HuH-7.5 (cell line): ENCODE measurements at places on chromosomes 3 and 15.

DNA sequence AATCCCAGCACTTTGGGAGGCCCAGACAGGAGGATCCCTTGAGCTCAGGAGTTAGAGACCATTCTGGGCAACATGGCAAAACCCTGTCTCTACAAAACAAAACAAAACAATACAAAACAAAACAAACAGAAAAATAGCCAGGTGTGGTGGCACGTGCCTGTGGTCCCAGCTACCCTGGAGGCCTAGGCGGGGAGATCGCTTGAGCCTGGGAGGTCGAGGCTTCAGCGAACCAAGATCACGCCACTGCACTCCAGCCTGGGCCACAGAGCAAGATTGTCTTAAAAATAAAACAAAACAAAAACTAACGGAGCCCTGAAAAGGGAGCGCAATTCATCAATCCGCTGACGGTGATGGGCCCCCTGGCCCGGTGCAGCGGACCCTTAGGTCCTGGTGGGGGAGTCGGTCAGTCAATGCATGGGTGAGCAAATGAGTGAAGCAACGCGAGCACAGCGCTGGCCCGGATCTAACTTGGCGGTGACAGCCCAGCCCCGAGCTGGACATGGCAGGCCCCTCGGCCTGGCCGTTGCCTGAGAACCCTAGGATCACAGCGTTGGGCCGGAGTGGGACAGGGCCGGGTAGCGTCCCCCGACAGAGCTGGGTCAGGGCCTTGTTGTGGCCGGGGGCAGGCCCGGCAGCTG is 52.4 kb upstream of the BLM start:
- DNase-seq, result peak; percentile 90

DNA sequence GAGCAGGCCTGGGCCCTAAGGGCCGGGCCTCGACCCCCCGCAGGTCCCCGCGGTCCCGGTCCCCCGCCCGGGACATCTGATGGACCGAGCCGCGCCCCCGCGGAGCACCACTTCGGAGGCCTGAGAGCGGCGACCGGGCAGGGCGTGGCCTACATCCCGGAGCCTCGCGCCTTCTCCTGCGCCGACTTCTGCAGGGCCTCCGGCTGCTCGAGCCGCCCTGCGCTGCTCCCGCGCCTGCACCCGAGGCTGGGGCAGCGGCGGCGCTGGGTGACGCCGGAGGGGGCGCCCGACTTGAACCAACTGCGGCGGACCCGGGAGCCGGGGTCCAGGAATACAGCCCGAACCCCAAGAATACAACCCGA is 14.9 kb upstream of the GP9 start:
- DNase-seq, result no peak

- DNase-seq, result no peak
Observed at GRCh38 chr15:85282504-85283115, 97.8 kb upstream of the AKAP13 start.

DNA sequence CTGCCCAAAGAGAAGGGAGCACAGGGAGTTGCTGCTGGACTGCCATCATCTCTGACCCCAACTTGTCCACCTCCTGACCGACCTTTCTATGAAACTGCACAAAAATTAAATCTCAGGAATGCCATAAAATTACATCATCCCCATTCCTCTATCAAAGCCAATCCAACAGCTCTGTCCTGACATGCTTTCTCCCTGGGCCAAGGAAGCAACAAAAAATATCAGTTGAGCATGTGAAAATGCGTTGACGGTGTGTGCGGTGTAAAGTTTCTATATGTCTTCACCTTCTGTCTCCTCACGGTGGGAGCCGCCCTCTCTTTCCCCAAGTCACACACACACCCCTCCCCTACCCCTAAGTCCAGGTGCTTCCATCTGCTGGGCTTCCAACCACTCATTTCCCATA is 3.6 kb upstream of the ZNF774 start:
- no peak for DNase-seq

GRCh38 chr3:169152319-169152718 is 511.2 kb downstream of the MECOM start:
- DNase-seq, result no peak

- DNase-seq, result no peak
Observed at GRCh38 chr15:54987881-54988280, 208.9 kb downstream of the RSL24D1 start.
